Cardiac muscle cell (in vitro differentiated cells and primary cell): ENCODE measurements at places on chromosomes 4 and X. TPM values are rescaled to one million over a fixed set of nuclear protein-coding genes. Genes with fewer than 3 reads are reported as not detected.

The ODAPH gene
- 0.24 TPM in 1 of 2 replicates, not detected in the other for total RNA-seq

The NPNT gene
- 22.0 and 33.4 TPM in 2 replicates for total RNA-seq

The FSTL5 gene
- total RNA-seq, result 0.12 and 0.25 TPM in 2 replicates

The MGARP gene
- 2.8 and 3.0 TPM in 2 replicates for total RNA-seq

The SHOX gene
- total RNA-seq, result not detected in 2 replicates

The PLP1 gene
- total RNA-seq, result 0.03 and 0.07 TPM in 2 replicates

The RNF175 gene
- 1.3 and 1.9 TPM in 2 replicates for total RNA-seq

The GPR173 gene
- total RNA-seq, result 4.8 and 12.6 TPM in 2 replicates

The MAGEC2 gene
- total RNA-seq, result not detected in 2 replicates

GRCh38 chr4:140027101-140027500 lies 126.9 kb downstream of the MAML3 start:
- no peak for DNase-seq
- no peak overlapping the region for H3K27ac ChIP-seq
- no peak overlapping the region for H3K4me3 ChIP-seq
- H3K36me3 ChIP-seq, result no peaks in the 10 kb centered on the region

DNA sequence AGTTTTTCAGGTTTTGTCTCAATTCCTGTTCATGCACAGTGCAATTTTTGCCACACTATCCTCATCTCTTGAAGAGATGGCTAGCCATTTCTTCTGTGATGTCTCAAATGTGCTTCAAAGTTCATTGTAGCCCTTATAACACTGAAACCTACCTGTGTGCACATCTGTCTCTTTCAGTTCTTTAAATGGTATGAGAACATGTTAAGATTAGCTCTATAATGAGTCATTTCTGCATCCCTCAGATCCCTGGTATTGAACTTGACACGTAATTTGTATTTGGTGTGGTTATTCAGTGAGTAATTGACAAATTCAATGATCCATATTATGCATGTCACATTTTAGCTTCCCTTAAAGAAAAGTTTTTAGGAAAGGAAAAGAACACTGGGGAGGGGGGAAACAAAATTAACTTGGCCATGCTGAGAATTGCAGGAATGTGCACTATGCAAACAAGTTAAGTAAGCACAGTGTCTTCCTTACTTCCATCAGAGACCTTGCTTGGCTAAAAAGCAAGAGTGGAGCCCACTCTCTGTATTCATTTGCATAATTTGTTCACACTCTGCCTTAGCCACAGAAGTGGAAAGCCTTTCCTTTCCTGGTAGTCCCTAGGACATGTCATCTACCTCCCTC lies 659.8 kb upstream of the MAGEB2 start:
- no peak overlapping the region for H3K27ac ChIP-seq
- no peak overlapping the region for H3K4me3 ChIP-seq
- no peaks in the 10 kb centered on the region for H3K27me3 ChIP-seq
- DNase-seq, result no peak
- no peaks in the 10 kb centered on the region for H3K4me1 ChIP-seq

DNA sequence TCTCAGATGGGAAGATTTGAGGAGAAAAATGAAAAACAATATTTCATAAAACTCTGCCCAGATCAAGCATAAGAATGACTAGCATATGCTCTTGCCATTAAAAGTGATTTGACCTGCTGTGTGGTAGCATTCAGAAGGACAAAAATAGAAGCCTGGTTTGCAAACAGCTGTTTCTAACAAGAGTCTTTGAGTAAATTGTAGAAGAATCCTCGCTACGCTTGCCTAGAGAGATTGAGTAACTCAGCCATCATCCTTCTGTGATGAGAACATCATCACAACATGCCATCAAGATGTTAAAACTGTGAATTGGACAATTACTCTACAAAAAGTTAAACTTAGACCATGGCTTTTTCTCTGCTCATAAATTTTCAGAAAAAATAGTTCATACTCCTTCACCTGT lies 168.9 kb upstream of the PUDP start:
- H3K27me3 ChIP-seq, result no peaks in the 10 kb centered on the region
- H3K4me1 ChIP-seq, result no peaks in the 10 kb centered on the region
- H3K4me3 ChIP-seq, result no peak overlapping the region
- H3K36me3 ChIP-seq, result no peaks in the 10 kb centered on the region
- DNase-seq, result no peak

- H3K4me1 ChIP-seq, result peaks cover 30% of the 10 kb centered on the region
- no peak overlapping the region for H3K4me3 ChIP-seq
- no peaks in the 10 kb centered on the region for H3K36me3 ChIP-seq
- H3K27me3 ChIP-seq, result no peaks in the 10 kb centered on the region
- DNase-seq, result no peak
- H3K27ac ChIP-seq, result no peak overlapping the region
These were observed 173.7 kb upstream of the LEF1 start for GRCh38 chr4:108342325-108342970.

DNA sequence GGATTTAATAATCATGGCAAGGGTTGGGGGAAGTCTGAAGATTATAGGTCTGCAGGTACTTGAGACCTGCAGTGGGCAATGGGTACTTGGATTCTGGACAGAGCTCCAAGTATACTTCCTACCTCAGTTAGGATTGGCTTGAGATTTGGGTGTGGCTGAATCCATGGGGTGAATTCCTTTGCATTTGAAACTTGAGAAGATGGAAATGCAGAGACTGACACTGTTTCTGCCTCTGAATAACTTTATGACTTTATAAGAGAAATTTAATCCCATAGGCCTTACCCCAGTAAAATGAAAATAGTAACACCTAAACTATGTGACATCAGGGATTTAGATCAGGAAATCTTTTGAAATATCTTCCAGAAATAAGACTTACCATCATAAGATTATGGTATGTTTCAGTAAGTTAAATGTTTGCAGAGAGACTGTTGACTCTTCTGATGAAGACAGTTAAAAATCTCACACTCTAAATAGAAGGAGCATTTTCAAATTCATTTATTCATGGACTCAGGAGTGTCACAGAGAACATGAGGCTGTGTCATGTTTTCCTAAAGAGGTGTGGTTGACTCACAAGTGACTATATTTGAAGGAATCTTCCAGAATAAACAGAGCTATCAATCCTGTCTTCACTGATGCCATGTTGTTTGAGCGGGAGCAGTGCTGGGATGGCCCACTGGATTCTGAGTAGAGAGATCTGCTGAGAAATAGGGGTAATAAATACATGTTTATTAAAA lies 513.5 kb upstream of the NR3C2 start:
- no peaks in the 10 kb centered on the region for H3K27me3 ChIP-seq
- no peak overlapping the region for H3K4me3 ChIP-seq
- H3K36me3 ChIP-seq, result no peaks in the 10 kb centered on the region
- no peaks in the 10 kb centered on the region for H3K4me1 ChIP-seq
- no peak for DNase-seq
- no peak overlapping the region for H3K27ac ChIP-seq

- no peak overlapping the region for H3K27ac ChIP-seq
- H3K27me3 ChIP-seq, result no peaks in the 10 kb centered on the region
- no peaks in the 10 kb centered on the region for H3K36me3 ChIP-seq
- DNase-seq, result peak; percentile 99
These were observed 16.7 kb upstream of the SOD3 start for GRCh38 chr4:24778464-24779225.

- H3K36me3 ChIP-seq, result no peaks in the 10 kb centered on the region
- H3K27me3 ChIP-seq, result no peaks in the 10 kb centered on the region
- no peak overlapping the region for H3K4me3 ChIP-seq
- DNase-seq, result peak; percentile 77
- H3K27ac ChIP-seq, result peak overlapping the region; percentile 73
These were observed 73.0 kb upstream of the KLHL13 start for GRCh38 chrX:118189628-118190027.

GRCh38 chr4:138845054-138845453 lies 170.5 kb upstream of the NOCT start:
- DNase-seq, result no peak
- no peaks in the 10 kb centered on the region for H3K36me3 ChIP-seq
- peak overlapping the region; percentile 25 for H3K27ac ChIP-seq
- H3K4me3 ChIP-seq, result no peak overlapping the region

DNA sequence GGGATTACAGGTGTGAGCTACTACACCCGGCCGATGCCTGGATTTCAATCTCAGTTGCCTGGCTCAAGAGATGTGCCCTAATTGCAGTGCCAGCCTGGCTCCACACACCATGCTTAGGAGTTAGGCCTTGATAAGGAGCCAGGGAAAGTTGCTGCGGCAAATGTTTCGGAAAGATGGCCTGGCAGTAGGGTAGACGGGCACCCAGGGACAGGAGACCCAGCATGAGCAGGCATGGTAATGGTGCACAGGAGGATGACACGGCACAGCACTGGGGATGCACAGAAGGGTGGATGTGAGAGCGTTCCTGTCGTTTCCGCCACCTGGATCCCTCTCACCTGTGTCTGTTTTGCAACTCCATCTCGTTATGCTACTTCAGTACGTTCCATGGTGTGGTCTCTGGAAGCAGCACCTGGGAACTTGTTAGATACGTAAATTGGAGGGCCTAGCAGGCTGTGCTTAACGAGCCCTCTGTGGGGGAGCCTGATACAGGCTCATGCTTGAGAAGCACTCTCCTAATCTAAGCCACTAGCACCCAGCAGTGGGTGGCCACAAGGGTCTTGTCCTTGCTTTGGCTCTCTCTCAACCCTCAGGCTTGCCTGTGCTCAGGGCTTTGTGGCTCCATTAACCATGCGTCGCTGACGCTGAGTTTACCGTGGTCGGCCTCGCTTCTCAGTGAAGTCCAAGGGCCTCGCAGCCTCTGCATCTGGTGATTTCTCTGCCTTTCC lies 20.3 kb downstream of the RNF4 start:
- peaks cover 3% of the 10 kb centered on the region for H3K4me1 ChIP-seq
- H3K27me3 ChIP-seq, result no peaks in the 10 kb centered on the region
- H3K27ac ChIP-seq, result no peak overlapping the region
- no peak overlapping the region for H3K4me3 ChIP-seq
- peaks cover 24% of the 10 kb centered on the region for H3K36me3 ChIP-seq

- H3K36me3 ChIP-seq, result no peaks in the 10 kb centered on the region
- no peak overlapping the region for H3K27ac ChIP-seq
- H3K27me3 ChIP-seq, result no peaks in the 10 kb centered on the region
- no peak overlapping the region for H3K4me3 ChIP-seq
- H3K4me1 ChIP-seq, result no peaks in the 10 kb centered on the region
- DNase-seq, result no peak
These were observed 107.5 kb downstream of the VSIG4 start for GRCh38 chrX:65932173-65933084.

- H3K4me3 ChIP-seq, result no peak overlapping the region
- DNase-seq, result no peak
- H3K36me3 ChIP-seq, result no peaks in the 10 kb centered on the region
- H3K27me3 ChIP-seq, result no peaks in the 10 kb centered on the region
These were observed 18.7 kb upstream of the XPNPEP2 start for GRCh38 chrX:129719931-129720530.

DNA sequence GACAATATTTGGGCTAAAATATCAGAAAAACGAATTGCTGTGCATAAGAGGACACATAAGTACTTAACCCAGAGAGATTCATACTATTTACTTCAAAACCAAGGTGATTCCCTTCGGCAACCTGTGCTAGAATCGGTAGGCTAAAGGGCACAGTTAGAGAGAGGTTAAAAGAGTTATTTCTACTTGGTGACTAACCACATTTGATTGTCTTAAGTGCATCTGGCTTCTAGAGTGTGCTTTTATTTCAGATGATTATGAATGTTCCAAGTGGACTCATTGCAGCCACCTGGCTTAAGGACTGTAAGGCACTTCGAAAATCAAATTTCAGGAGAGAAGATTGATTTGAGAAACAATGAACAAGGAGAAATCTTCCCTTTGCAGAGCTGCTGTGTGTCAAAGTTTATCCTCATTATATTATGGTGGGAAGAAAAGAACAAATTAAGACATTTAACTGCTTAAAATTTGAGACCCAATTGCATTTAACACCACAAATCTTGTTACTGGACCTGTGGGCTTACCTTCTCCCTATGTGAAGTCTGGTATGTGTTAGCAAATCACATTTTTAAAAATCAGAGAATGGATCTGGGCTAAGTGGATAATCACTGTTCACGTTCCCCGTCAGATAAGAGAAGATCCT lies 34.0 kb downstream of the PHOX2B start:
- no peak overlapping the region for H3K27ac ChIP-seq
- no peak overlapping the region for H3K4me3 ChIP-seq
- DNase-seq, result no peak
- peaks cover 52% of the 10 kb centered on the region for H3K27me3 ChIP-seq
- no peaks in the 10 kb centered on the region for H3K36me3 ChIP-seq

- H3K27me3 ChIP-seq, result no peaks in the 10 kb centered on the region
- H3K27ac ChIP-seq, result no peak overlapping the region
- DNase-seq, result no peak
- no peaks in the 10 kb centered on the region for H3K36me3 ChIP-seq
These were observed 2700.3 kb downstream of the ARAP2 start for GRCh38 chr4:33543941-33544450.

- DNase-seq, result no peak
- no peaks in the 10 kb centered on the region for H3K36me3 ChIP-seq
- H3K4me1 ChIP-seq, result peaks cover 16% of the 10 kb centered on the region
- peak overlapping the region; percentile 97 for H3K27ac ChIP-seq
These were observed 36.9 kb downstream of the NLGN3 start for GRCh38 chrX:71181558-71181909.

- no peak overlapping the region for H3K27ac ChIP-seq
- no peaks in the 10 kb centered on the region for H3K4me1 ChIP-seq
- DNase-seq, result no peak
These were observed 334.9 kb downstream of the OPHN1 start for GRCh38 chrX:68098431-68098830.

DNA sequence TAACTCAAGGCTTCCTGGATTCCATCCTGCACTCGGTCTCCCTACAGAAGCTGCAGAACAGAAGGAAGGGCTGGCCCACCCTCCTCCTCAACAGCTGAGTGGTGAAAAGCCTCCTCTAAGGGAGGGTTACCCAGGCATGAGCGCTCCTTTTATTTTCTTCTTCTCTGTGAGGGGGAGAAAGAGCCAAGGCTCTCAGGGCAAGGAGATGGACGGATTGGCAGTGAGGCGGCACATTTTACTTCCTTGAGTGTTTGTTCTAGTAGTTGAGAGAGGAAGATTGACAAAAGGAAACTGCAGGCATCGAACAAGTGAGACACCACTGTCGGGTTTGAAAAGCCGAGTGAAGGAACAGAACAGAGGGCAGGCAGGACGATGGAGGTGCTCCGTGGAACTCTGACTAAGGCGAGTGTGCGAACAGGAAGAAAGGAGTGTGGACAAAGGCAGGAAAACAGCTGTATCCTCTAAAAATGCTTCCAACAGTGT lies 38.4 kb upstream of the STS start:
- H3K36me3 ChIP-seq, result peaks cover 5% of the 10 kb centered on the region
- peak overlapping the region; percentile 1 for H3K27ac ChIP-seq

DNA sequence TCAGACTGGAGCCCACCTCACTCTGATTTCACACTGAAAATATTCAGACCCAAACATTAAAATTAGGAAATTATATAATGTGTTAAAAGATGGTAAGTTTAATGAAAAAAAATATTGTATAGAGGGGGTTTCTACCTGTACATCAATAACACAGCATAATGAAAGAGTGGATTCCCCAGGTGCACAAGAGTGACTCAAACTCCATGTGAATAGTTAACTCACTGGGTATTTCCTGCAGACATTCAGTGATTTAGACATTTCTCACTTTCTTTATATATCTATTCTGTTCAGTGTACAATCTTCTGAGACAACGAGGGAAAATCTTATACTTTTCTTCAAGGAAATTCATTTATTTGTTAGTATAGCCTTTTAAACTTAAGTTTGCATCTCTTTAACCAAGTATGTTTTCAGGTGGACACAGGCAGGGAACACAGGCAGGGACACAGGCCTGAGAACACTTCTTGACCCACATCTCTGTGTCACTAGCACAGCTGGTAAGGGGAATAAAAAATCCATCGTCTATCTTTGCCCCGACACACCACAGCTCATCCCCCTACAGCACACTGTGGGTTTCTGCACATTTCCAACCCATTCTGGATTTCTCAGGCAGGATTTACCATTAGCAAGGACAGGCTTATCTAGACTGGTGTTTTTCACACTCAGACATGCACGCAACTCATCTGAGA lies 525.5 kb upstream of the BOD1L1 start:
- H3K27ac ChIP-seq, result no peak overlapping the region
- no peaks in the 10 kb centered on the region for H3K27me3 ChIP-seq
- no peak overlapping the region for H3K4me3 ChIP-seq
- H3K36me3 ChIP-seq, result no peaks in the 10 kb centered on the region
